ENCODE measurements at places on chromosomes 13 and 19.

- DNase-seq, result peak; percentile 52
These were observed 26.3 kb downstream of the ZNF844 start for GRCh38 chr19:12090807-12091206.

GRCh38 chr13:36101157-36101556 is 30.0 kb downstream of the DCLK1 start:
- DNase-seq, result no peak

GRCh38 chr13:75165543-75166230 is 316.3 kb downstream of the TBC1D4 start:
- DNase-seq, result no peak

DNA sequence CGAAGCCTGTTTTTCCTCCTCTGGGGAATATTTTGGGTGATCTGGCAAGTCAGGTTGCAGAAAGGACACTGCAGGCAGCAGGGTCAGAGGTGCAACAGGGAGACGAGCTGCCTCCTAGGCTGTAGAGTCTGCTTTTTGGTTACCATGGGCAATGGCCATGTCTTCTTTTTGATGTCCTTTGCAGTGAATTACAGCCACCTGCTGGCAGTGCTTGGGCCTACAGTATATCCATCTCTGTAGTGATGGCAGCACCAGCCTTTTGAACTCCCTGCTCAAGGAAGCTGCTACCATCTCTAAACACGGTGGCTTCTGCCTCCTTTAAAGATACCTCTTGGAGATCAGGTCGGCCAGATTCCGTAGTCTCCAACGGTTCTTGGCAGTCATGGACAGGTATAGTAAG is 73.9 kb downstream of the WTIP start:
- DNase-seq, result no peak

GRCh38 chr13:45240143-45240542 is 39.3 kb upstream of the KCTD4 start:
- no peak for DNase-seq

GRCh38 chr19:5222821-5223321 is 117.7 kb downstream of the PTPRS start:
- no peak for DNase-seq

DNA sequence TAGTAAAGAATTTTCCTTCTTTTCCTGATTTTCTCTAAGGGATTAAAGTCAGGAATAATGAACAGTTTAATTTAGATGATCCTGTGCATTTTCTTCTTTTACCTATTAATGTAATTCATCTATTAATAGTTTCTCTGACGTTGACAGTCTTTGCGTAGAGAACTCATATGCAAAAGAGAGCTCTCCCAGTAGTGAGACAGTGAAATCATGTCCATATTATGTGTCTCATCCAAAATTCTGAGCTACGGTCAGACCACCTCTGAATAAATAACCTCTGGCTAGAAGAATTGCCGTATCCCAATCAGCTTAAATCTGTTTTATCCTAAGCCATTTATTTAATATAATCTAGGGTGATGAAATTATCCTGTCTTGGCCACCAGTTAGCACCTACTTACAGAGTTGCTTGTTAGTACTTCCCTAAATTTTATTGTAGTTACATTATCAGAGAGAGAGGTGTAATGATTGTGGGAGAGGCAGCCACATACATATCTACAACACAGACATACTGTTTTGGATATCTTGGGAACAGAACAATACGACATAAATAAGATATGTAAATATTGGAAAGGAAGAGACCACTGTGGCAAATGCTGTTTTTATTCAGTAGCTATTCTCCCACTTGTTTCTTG is 30.7 kb downstream of the PDS5B start:
- no peak for DNase-seq

- DNase-seq, result no peak
These were observed 9.4 kb upstream of the DPY19L3 start for GRCh38 chr19:32396046-32396652.

- DNase-seq, result no peak
These were observed 34.1 kb upstream of the CACTIN start for GRCh38 chr19:3660493-3661219.

- no peak for DNase-seq
These were observed 220.4 kb downstream of the VWA8 start for GRCh38 chr13:41740479-41740878.

- DNase-seq, result peak; percentile 74
These were observed at the start of gene BCAM for GRCh38 chr19:44808463-44809371. Gene BCAM, plus strand, starts transcription at chr19:44809103. Its CDS starts 22 bp downstream, at chr19:44809125.

- no peak for DNase-seq
These were observed 2.9 kb downstream of the CIC start for GRCh38 chr19:42271861-42272534.

GRCh38 chr19:8684001-8684902 is 14.3 kb downstream of the ACTL9 start:
- no peak for DNase-seq

DNA sequence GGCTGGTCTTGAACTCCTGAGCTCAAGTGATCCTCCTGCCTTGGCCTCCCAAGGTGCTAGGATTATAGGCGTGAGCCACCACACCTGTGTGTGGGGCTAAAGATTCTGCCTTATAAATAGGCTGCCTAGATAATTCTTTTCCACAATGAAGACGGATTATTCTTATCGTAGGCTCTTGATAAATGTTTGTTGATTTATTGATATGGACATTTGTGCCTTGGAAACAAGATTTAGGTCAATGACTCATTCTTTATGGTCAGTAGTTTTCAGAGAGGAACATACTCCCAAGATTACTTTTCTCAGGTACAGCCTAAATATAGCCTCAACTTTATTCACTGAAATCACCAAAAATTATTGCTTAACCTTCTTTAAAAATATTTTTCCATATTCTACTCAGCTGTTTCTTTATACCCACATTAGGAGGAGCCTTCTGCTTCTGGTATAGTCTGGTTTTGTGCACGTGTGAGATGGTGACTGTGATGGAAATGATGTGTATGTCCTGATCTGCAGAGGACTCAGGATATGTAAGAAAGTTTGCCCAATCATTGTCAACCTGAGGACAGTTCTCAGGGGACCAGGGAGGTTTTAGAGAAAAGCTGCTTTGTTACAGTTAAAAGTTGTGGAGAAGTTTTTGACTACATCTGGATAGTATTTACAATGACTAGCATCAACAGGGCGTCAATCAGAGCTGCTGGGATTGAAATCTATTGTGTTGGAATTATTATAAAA is 208.9 kb downstream of the DNAJC15 start:
- no peak for DNase-seq

- no peak for DNase-seq
These were observed 30.2 kb upstream of the UBE2L5 start for GRCh38 chr13:30391956-30392680.

DNA sequence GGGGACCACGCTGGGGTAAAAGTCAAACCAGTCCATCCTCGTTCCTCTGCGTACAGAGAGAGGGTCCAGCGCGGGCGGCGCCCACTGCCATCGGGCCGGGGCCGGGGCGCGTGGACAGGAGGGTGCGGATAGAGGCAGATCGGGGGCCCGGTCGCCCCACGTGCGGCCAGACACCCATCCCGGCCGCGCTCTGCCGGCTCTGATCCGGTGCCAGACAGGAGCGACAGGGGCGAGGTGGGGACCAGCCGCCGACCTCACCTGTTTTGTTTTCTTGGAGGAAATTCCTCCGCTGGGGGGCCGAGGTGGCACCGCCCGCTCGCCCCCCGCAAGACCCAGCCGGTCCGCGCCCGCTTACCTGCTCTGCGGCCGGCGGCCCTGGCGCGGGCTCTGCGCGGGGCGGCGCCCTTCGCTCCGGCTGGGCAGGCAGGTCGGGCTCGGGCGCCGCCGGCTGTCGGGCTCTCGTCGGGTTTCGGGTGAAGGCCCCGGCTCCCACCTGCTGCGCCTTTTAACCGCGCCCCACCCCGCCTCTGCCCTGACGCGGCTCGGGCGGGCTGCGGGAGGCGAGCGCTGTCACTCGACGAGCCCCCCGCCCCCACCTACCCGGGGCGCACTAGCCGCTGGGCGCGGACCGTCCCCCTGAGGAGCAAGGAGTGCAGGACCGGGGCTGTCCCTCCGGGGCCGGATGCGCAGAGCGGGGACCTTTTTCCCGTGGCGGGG is at the start of gene GJB6:
Gene GJB6, minus strand, starts transcription at position 481 of the 717 bp plus-strand sequence. CDS start 8,839 bp downstream, outside the sequence.
- no peak for DNase-seq

GRCh38 chr19:10111405-10111811 is at the start of gene P2RY11:
Gene P2RY11, plus strand, starts transcription at chr19:10111693. Its CDS starts 29 bp downstream, at chr19:10111722.
- no peak for DNase-seq

GRCh38 chr13:45292176-45292575 is 48.8 kb downstream of the TPT1 start:
- no peak for DNase-seq

- peak; percentile 43 for DNase-seq
These were observed 18.0 kb downstream of the ZC3H4 start for GRCh38 chr19:47095476-47096099.

DNA sequence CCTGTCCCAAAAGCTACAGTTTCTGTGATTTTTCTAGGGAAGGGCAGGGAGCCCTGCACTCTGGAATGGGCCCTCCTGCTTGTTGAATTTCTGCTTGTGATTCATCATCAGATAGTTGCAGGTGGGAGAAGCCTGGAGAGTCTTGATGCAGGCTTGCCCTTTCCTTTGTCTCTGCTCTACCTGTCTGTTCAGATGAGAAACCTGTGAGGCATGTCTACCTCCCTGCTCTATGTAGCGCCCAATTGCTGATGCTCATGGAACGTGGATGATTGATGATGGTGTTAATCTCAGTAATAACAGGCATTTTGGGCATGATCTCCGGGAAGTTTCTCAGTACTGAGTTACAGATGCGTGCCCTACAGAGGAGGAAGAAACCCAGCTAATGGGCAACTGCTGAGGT is 10.9 kb upstream of the CBY2 start:
- DNase-seq, result no peak

Measured in fibroblast of upper back skin (primary cell).